Left hindlimb (tissue), 1 donor: ENCODE measurements at places on chromosomes 5 and 9.

GRCh38 chr5:52674815-52675545 lies 112.7 kb upstream of the ITGA1 start:
- no peak for DNase-seq

- no peak for DNase-seq
These were observed 709 bp downstream of the UAP1L1 start for GRCh38 chr9:137077758-137078693.

- no peak for DNase-seq
These were observed 37.8 kb downstream of the MRRF start for GRCh38 chr9:122302237-122303093.

DNA sequence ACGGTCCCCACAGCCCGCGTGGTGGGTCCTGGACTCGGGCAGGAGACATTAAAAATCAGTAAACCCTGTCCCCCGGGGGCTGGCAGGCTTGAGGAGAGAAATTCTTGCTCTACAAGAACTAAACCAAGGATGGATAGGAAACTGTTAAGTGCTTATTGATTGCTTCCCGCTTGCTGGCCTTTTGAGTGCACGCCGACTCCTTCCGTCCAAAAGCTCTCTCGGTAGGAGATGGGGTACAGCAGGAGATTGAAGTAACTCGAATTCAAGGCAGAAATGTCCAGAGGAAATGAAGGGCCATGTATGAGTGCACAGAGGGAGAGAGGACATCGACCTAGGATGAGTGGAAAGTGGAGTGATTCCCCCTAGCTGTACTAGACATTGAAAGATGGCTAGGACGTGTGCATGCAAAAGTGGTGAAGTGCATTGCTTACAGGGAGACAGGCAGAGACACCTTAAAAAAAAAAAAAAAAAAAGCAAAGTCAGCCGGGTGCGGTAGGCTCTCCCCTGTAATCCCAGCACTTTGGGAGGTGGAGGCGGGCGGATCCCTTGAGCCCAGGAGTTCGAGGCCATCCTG lies 923 bp downstream of the RECK start:
- DNase-seq = no peak

- no peak for DNase-seq
These were observed 49.6 kb upstream of the SMIM32 start for GRCh38 chr5:136242611-136243010.

DNA sequence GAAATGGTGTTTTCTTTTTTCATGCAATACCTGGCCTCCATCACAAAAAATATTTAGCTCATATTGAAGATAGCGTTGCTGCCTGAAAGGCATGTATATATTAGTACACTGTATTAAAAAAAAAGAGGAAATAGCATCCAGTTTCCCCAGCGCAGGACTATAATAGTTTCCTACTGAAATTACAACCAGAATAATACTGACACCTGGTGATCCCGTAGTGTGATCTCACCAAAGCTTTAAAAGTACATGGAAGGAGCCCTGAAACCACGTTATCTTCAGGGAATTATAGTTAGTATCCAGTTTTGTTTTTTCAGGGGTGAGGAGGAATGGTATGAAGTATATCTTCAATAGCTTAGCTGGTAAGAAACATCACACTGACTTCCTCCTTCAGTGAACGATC lies 264.9 kb downstream of the CD180 start:
- no peak for DNase-seq

DNA sequence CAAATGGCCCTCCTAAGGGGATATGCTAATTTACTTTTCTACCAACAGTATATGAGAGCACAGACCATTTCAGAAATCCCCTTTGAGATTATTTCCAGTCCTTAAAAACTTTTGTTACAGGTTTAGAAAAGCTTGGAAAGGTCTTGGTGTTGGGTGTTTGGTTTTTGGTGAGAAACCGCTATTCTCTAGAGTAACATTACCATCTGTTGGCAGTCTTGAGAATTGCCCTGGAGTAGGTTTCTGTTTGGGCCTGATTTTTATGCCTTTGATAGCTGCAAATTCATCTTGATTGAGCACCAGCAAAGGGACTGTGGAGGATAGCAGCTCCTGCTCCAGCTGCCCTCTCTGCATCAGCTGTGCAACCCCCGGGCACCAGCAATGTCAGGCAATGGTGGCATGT lies 8.0 kb downstream of the NUDT2 start:
- DNase-seq = no peak

DNA sequence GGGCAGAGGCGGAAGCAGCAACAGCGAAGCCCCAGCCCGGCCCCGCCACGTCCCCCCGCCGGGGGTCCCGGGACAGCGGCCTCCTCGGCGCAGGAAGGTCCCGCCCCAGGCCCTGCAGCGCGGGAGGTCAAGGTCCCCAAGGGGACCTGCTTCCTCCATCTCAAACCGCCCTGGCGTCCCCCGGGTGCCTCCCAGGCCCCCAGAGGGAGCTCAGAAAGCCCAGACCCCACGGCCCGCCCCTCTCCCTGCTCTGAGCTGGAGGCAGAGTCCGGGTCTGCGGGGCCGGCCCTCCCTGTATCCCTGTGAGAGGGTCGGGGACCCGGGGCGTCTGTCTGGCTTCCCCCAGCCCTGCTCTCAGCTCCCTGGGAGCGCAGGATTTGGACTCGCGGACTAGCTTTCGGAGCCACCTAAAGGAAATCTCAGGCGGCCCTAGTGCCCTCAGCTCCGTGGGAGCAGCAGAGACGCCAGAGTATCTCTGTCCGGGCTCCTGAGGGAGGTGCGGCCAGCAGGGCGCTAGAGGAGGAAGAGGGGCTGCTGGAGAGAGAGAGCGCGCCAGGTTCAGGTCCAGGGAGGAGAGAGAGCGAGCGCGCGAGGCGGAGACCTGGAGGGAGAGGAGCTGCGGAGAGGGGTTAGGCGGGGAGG lies 30.7 kb downstream of the EXOC3 start:
- DNase-seq = no peak

DNA sequence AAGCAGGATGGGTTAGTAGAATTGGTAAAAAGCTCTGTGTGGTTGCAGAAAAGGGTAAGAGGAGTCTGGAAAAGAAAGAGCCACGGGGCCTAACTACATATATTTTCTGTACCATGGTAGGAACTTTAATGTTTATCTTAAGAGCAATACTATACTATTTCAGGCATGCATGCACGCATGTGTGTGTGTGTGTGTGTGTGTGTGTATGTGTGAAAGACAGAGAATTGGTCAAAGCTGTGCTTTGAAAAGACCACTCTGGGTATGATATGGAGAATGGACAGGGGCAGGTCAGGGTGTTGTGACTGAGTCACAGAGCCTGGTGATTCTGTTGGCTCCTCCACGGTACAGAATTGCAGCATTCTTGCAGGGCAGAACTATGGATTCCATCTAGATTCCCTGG lies 339.3 kb downstream of the SLIT3 start:
- no peak for DNase-seq

DNA sequence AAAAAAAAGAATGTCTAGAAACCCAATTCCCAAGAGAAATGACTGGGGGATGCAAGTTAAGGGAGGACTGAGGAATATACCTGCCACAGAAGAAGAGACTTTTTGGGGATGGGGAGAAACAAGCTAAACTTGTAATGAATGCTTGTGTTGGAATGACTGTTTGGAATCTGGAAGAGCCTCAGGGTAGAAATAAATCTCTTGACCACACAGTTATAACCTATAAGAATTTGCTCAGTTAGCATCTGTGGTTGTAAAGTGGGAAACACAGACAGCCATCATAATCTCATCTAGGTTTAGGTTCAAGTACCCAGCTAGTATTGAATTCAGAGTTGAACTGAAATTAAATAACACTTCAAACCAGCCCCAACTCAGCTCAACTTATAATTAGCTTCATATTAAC lies 678.3 kb upstream of the CHD1 start:
- no peak for DNase-seq

GRCh38 chr9:128084746-128085145 lies 16.7 kb downstream of the SLC25A25 start:
- DNase-seq = no peak

DNA sequence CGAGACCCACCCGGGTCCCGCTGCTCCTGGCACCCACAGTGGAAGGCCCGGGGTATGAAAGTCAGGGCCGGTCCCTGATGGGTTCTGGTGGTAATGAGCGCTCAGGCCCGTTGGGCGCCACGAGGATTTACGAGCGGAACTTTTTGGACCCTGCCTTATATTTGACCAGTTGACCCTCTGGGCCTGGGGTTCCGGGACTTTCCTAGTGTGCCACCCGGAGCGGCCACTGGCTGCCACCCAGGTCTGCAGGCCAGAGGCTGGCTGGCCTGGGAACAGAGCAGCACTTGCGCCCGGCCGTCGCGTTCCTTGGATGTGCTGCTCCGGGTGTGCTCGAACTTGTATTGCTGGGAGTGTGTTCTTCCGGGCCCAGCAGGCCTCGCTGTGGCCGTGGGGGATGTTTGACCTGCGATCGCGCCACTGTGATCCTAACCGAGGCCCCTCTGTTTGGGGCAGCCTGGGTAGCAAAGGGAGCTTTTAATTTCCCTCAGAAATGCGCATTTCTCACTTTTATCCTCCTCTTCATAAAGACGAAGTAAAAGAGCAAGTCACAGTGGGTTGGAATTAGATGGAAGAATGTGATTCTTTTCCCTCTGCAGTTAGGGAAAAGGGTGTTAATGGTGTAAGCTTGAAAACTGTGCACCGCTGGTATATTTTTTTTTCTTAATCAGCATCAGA lies 1.2 kb downstream of the F2RL1 start:
- no peak for DNase-seq

GRCh38 chr5:14343376-14343775 lies 200.2 kb downstream of the TRIO start:
- no peak for DNase-seq

DNA sequence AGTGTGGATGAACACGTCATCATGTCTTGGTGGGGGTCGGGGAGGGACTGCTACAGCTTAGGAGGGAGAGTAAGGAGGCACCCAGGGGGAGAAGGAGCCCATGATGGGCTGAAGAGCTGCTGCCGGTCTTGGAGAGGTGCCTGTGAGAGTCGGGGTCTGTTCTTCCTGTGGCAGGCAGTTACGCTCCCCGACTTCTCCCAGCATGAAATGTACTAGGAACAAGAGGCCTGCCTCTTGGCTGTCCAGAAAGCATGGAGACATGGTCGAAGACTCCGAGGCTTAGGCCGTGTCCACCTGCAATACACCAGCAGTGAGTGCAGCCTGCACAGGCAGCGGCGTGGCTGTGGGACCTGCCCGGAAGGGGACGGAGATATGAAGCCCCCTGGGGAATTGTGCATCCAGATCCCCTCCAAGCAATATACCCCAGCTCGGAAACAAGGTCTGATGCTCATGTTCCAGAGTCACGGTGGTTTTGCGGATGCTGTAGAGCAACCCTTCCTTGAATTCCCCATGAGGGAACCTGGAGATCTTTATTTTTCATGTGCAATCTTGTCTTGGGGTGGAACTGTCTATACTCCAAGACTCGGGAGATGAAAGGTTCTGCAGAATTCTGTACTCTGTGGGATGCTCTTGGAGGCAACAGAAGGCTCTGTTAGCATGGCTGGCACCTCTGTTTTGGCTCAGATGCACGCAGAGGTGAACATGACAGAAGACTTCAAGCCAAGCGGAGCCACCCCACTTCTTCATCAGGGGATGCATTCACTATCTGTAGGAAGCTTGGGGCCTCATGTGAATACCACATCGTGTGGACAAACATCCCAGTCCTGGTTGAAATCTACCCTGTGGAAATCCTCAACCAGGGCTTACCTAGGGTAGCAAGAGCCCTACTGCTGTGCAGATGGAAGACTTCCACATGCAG lies 374.9 kb upstream of the IRX4 start:
- DNase-seq = no peak

- no peak for DNase-seq
These were observed 131.3 kb downstream of the ZDHHC21 start for GRCh38 chr9:14561929-14562405.

DNA sequence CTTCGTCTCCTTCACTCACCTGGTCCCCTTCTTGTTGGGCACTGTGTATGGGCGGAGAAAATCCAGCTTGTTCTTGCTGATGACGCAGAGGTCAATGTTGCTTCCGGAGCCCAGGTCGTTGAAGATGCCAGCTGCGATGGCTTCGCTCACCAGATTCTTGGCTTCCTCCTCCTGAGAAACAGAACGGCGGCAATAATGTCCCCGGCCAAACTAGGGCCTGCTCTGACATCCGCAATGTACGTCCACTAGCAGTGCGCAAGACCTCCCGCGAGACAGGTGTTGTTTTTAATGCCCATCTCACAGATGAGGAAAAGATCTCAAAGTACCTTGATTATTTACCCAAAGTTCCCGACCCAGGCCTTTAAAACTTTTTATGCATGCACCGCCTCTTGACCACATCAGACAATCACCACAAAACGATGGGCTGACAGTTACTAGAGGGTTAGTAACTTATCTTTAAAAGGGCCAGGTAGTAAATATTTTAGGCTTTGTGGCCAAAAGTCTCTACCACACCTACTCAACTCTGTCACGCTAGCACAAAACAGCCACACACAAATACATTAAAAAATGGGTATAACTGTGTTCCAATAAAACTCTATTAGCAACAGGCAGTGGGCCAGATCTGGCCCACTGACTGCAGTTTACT lies 58.4 kb downstream of the PSMB7 start:
- no peak for DNase-seq

DNA sequence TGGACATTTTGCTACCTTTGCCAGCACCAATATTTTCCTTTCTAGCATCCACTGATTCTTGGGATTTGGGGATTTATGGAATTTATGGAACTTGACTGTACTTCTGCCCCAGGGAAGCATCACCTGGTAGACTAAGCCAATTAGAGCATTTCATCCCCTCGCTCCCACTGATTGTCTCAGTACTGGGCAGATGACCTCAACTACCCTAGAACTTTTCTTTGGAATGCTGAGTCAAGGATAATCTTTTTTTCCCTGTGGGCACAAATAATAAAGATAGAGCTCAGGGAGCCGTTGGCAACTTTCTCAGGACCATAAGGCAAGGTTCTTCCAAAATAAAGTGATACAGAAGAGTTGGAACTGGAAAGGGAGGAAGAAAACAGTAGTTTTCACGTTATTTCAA lies 438.4 kb downstream of the PLK2 start:
- no peak for DNase-seq

DNA sequence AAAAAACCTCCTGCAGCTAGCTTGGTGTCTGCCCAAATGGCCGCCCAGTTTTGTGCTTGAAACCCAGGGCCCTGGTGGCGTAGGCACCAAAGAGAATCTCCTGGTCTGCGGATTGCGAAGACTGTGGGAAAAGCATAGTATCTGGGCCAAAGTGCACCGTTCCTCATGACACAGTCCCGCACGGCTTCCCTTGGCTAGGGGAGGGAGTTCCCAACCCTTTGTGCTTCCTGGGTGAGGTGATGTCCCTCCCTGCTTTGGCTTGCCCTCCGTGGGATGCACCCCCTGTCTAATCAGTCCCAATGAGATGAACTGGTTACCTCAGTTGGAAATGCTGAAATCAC lies 83.0 kb upstream of the JAK2 start:
- no peak for DNase-seq

DNA sequence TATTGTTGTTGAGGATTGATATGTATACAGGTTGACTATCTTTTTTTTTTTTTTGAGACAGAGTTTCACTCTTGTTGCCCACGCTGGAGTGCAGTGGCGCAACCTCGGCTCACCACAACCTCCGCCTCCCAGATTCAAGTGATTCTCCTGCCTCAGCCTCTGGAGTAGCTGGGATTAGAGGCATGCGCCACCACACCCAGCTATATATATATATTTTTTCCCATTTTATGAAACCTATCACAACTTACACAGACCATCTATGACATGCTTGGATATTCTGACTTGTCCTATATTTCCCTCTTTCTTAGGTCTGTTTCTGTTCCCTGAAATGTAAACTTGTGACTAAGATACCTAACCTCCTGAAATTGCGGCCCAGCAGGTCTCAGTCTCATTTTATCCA lies 5.0 kb downstream of the CD14 start:
- no peak for DNase-seq

- no peak for DNase-seq
These were observed 13.2 kb upstream of the BOD1 start for GRCh38 chr5:173629628-173630027.
